ENCODE measurements at places on chromosomes 4 and X. TPM values are rescaled to one million over a fixed set of nuclear protein-coding genes. Genes with fewer than 3 reads are reported as not detected.

DNA sequence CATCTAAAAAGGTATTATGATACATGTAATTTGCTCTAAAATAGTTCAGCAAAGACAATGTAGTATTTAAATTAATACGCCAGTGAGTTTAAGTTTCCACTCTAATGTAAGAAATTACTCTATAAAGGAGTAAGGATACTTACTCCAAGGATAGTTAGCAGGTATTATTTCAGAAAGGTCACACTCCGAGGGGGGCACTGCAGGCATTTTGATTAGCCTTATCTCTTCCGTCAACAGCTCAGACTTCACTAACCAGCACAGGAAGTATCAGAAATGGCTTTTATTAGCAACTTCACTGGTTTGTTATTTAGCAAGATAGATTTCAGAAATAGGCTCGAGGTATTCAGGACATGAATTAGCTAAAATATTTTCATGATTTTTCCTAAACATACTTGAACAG lies 127.0 kb downstream of the COX18 start:
- DNase-seq = no peak

- DNase-seq = no peak
Measured at GRCh38 chr4:114180481-114180880, 201.0 kb upstream of the ARSJ start.

DNA sequence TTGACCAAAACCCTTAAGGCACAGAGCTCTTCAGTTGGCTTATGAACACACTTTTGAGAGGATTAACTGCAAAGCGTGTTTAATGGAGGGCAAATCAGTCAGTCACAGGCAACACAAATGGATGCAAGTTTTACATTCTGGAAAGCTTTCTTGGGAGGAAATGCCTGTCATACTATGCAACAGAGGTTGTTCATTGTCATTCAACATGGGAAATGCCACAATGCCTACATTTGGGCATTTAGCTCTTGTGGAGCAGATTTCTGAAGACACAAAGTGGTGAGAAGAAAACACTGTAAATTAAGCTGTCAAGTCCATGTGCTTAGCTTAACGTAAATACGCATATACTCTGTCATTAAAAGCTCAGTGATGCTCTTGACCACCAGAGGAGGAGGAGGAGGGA lies 41.1 kb downstream of the CBLL2 start:
- no peak for DNase-seq

GRCh38 chr4:25962393-25962792 lies 48.4 kb downstream of the SMIM20 start:
- no peak for DNase-seq

DNA sequence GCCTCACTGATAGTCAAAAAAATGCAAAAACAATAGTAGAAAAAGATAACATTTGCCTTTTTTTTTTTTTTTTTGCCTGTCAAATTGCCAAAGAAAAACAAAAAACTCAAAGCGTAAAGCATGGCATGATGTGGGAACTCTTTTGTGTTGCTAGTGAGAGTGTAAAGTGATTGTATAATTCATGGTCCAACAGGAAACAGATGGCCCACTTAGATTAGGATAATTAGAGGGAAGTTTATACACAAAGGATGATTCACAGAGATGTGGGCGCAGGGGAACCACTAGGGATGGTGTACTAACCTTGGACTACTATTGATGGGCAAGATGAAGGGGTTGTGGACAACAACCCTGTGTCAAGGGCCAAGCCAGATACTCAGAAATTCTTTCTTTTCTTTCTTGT lies 16.4 kb downstream of the MCUB start:
- DNase-seq = no peak

DNA sequence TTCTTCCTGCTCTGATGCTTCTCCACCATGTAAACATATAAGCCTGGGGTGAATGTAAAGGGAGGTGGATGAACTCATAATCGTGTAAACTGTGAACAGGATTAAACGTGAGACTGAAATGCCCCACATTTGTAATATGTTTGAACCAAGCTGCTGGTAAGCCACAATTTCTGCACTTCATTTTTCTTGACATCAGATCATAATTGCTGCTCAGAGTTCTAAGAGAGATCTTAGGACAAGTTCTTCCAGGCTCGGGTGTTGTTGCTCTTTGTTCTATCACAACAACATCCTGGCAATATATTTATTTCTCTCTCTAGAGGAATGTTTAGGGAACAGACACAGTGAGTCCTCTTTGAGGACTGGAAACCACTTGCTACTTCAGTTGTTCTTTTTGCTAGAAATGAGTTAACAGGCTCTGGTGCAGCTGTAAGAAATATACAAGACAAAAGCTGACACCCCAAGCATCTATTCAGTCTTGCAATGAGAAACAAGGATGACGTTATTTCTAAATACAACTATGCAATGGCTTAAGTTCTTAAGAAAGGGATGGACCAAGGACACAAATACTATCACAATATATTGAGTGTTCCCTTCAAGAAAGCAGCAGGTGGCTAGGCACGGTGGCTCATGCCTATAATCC lies 59.6 kb downstream of the LNX1 start:
- no peak for DNase-seq

GRCh38 chr4:153728660-153729059 lies 31.2 kb downstream of the RNF175 start:
- no peak for DNase-seq

DNA sequence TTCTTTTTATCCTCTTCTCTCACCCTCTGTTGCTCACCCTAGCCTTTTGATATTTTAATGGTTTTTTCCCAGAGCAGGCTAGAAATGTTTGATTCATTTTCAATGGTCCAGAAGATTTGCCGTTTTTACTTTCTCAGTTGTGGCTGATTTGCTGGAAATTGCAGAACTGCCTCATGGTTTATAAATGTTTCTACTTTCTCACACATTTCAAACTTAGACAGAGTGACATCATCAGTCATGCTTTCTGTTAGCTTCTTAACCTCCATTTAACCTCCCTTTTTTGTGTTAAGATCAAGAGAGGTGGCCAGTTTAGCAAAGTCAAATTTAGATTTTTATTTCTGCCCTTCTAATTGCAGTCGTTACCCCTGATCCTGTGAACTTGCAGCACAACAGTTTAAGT lies 8.7 kb downstream of the RXFP1 start:
- no peak for DNase-seq

GRCh38 chr4:56732301-56732700 lies 51.2 kb upstream of the HOPX start:
- no peak for DNase-seq

DNA sequence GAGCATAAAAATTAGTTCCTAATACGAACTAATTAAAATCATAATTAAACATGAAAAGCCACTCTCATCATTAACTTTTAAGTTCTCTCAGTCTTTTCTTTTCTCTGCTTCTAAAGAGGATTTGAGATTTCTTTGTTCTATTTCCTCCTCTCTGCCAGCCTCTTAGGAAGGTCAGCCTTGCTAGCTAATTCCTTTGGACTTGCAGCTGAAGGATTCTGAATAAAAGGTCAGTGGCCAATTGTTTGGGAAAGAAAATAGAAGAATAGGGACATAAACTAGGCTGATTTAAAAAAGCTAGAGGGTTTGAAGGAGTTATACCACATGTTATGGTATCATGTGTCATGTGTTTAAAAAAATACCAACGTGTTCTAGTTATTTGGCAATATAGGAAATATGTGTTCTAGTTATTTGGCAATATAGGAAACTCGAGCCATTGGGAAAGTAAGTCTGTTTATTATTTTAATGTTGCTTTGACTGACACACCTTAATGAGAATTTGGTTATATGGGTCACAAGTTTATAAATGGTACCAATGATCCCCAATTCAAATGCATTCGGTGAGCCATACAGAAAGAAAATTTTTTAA lies 1668.7 kb upstream of the PCDH7 start:
- no peak for DNase-seq

GRCh38 chrX:18160369-18160768 lies 60.3 kb downstream of the BEND2 start:
- no peak for DNase-seq

DNA sequence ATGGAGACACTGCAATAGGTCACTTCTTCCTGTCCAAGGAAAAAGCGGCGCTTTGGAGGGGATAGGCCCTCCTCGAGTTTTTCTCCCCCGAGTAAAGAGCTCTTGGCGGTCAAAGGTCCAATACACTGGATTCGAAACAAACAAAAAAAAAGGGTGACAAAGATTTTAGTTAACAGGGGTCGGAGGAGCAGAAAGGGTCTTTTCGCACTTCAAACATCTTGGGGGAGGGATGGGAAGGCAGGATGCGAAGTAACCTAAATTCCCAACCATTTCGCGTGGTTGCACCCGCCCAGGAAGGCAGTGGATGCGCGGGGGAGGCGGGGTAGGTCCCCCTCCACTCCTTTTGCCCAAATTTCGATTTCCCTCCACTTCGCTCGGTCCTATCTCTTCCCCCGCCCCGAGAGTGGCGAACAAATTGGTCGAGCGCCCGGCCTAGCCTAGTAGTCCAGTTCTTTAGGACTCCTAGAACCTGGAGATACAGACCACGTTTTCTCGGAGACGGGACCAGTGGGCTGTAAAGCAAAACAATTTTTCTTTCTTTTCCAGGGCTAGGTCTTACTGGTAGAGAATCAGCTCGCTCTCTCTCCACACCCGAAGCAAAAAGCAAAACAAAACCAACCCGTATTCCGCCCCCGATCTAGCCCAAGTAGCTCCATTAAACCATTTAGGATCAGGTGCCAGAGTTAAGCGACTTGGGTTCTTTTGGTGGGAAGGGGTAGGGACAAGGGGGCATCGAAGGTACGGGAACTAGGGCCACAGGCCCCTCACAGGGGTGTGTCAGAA lies 2.0 kb upstream of the STAG2 start:
- DNase-seq = peak; percentile 73

DNA sequence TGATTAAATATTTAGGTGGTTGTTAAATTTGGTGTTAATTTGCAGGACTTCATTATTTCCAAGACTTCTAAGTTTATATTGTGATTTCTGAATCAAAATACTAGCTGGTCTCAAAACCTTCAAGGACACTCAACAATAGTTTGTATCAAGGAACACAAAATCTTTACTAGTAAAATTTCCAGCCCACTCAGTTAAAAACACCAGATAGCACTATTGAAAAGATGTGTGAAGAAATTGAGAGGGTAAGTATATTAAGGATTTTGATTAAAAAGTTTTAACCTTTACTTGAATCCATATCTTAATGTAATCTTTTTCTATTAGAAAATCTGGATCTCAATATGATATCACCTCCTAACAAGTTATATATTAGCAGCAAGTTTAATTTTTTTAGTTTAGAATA lies 89.3 kb upstream of the UGT8 start:
- no peak for DNase-seq

- no peak for DNase-seq
Measured at GRCh38 chr4:148448141-148448540, 5.9 kb upstream of the NR3C2 start.

- no peak for DNase-seq
Measured at GRCh38 chrX:113297437-113297836, 456.8 kb upstream of the AMOT start.

- peak; percentile 91 for DNase-seq
Measured at GRCh38 chr4:40629401-40630334, at the start of gene RBM47. Gene RBM47 (minus strand): TSS chr4:40629864. CDS start chr4:40438893, 190,971 bp downstream.

DNA sequence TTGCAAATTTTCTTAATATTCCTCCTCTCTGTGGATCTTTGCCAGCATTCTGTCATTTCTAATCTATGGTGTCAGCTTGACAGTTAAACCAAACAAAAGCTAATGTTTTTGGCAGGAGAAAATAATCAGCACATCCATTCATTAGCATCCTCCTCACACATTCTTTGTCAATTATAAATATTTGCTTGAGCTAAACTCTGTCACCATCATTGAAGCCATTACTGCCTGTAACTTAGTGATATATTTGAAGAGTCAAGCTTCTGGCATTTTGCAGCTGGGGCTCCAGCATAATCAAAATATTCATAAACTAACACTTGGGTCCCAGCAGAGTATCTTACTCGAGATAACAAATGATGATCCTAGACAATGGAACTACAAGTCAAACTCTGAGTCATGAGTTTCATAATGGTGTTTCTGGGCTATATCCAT lies 126.1 kb downstream of the EIF4E start:
- DNase-seq = no peak

- DNase-seq = no peak
Measured at GRCh38 chr4:129974730-129975129, 878.8 kb downstream of the C4orf33 start.

- DNase-seq = no peak
Measured at GRCh38 chr4:22897520-22898108, 204.9 kb downstream of the GBA3 start.

DNA sequence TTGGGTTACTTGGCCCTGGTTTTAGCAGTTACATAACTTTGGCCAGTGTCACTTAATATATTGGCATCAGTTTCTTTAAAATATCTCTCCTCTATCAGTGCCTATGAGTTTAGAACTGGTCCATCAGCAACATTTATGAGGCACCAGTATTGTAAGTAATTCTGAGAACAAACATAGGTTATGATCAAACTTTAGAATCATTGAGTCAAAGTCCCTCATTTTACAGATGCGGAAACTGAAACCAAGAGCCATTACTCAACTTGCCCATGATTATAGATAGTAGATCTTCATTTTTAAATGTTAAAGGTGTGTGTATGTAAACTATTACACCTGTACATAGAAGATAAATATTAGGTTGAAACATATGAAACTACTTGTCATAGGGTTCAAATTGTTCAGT lies 4.5 kb downstream of the NIPAL1 start:
- no peak for DNase-seq

DNA sequence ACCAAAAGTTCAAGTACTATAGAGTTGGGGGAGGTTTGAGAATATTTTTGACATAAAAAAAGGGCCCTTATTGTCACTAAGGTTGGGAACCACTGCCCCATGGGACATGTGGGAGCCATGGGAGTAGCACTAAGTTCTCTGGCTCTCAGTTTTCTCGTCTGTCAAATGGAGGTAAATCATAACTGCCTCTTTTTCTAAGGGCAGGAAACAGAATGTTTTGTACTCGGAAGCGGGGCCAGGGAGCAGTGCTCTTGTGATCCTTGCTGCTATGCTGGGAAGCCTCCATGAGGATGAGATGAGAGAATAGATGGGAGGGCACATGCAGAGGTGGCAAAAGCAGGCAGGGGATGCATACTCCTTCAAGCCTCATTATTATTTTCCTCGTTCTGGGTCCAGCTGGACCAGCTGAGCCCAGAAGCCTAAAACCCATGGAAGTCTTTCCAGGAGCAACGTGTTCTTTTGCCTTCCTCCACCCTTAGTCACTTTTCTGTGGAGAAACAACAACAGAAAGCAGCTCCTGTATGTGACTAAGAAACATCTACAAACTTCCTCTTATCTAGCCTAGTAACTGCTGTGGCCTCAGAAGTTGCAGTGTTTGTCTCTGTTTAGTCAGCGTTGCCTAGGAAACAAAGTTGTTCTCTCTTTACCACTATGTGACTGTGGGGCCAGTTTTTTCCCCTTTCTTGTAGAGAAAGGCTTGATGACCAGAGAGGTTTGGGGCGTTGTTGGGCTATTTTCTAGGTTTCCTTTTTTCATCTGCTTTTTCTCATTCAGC lies 64.8 kb downstream of the TSC22D3 start:
- DNase-seq = no peak

- no peak for DNase-seq
Measured at GRCh38 chrX:15472531-15472930, 20.6 kb downstream of the PIR start.

Gene XAGE2
- not detected for total RNA-seq

Gene PRR32
- 0.57 TPM for total RNA-seq

Gene HOPX
- 59.3 TPM for total RNA-seq

Gene IL13RA2
- total RNA-seq = not detected

Gene ASMT
- total RNA-seq = not detected

Gene SLC49A3
- 17.3 TPM for total RNA-seq

Gene NAA11
- total RNA-seq = not detected

Gene F8A2
- total RNA-seq = not detected

Gene TIGD4
- total RNA-seq = not detected

Gene PDZD4
- 2.8 TPM for total RNA-seq

Gene SLC6A14
- not detected for total RNA-seq

Gene UGT2A1
- not detected for total RNA-seq

Gene ERVMER34-1
- 5.3 TPM for total RNA-seq

Gene OTC
- not detected for total RNA-seq

Gene F11
- total RNA-seq = not detected

Gene GYPE
- total RNA-seq = 0.24 TPM

Data from Right ventricle myocardium inferior (tissue), 1 donor.